Mesothelial cell of epicardium (in vitro differentiated cells): ENCODE measurements at places on chromosomes 6 and 20.

DNA sequence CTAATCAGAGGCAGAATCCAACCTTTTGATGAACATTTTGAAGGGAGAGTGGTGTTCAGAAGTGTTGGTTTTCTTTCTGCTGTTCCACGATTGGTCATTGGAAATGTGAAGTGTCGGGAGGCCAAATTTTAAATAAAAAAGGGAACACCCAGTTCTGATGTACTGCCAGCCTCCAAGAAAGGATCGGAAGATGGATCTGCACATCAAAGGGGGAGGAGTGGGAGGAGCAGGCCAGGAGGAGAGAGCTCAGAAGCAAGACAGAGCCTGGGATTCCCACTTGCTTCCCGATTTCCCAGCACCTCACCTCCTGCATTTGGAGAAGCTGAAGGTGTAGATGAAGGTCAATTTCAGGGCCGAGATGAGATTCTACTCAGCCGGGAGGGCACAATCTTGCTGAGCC lies 55.9 kb upstream of the NAA20 start:
- no peak for DNase-seq
- no peak overlapping the region for H3K4me3 ChIP-seq
- peaks cover 11% of the 10 kb centered on the region for H3K4me1 ChIP-seq

GRCh38 chr6:14478381-14479225 lies 361.0 kb downstream of the CD83 start:
- H3K27ac ChIP-seq, result no peak overlapping the region
- H3K4me1 ChIP-seq, result no peaks in the 10 kb centered on the region
- no peak overlapping the region for H3K4me3 ChIP-seq

- H3K4me3 ChIP-seq, result no peak overlapping the region
- no peaks in the 10 kb centered on the region for H3K36me3 ChIP-seq
- no peak overlapping the region for H3K27ac ChIP-seq
- H3K27me3 ChIP-seq, result no peaks in the 10 kb centered on the region
Observed at GRCh38 chr20:4814696-4815252, 93.1 kb downstream of the PRND start.

DNA sequence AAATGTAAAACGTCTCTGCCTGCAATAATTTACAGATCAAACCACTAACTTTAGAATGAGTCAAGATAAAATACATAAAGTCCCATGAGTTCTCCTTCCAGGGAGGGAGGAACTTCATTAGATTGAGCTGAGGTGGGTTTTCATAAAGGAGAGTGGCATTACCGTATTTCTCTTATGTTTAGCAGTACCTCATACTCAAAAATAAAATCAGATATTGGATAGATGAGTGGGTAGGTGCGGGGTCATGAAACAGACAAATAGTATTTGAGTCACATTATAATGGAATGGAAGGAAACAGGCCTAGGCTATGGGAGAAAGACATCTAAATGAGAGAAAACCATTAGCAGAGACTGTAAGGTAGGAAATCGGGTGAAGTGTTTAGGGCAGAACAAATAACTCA lies 166.1 kb upstream of the SMLR1 start:
- no peak overlapping the region for H3K4me3 ChIP-seq
- no peaks in the 10 kb centered on the region for H3K36me3 ChIP-seq
- H3K27me3 ChIP-seq, result no peaks in the 10 kb centered on the region
- DNase-seq, result no peak
- H3K27ac ChIP-seq, result no peak overlapping the region
